Activated CD4-positive, alpha-beta T cell treated with anti-CD3 and anti-CD28 coated beads, Interleukin-2, amount 10 ng/mL, durations not matched to agents 7 days and 5 days (primary cell): ENCODE measurements at places on chromosomes 16 and 17.
A peak's percentile ranks its signal among the peaks of the same experiment; 100 is the strongest.

DNA sequence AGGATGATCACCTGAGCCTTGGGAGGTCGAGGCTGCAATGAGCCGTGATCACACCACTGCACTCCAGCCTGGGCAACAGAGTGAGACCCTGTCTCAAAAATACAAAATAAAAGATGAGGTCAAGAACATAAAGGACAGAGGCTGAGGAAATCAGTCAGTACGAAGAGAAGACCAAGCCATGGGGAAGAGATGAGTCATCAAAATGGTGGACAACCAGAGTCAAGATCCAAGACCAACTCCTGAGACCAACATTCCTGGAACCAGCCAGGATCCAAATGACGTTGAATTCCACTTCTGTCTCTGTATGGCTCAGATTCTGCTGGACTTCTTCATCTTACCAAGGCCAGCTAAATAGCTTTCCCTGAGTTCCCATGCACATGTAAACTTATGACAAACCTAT, 44.8 kb upstream of the NOG start:
- DNase-seq, result no peak

- no peak for DNase-seq
Observed at GRCh38 chr16:72464052-72464451, 292.1 kb upstream of the PMFBP1 start.

- no peak for DNase-seq
Observed at GRCh38 chr17:2302778-2303203, 794 bp downstream of the SMG6 start.

DNA sequence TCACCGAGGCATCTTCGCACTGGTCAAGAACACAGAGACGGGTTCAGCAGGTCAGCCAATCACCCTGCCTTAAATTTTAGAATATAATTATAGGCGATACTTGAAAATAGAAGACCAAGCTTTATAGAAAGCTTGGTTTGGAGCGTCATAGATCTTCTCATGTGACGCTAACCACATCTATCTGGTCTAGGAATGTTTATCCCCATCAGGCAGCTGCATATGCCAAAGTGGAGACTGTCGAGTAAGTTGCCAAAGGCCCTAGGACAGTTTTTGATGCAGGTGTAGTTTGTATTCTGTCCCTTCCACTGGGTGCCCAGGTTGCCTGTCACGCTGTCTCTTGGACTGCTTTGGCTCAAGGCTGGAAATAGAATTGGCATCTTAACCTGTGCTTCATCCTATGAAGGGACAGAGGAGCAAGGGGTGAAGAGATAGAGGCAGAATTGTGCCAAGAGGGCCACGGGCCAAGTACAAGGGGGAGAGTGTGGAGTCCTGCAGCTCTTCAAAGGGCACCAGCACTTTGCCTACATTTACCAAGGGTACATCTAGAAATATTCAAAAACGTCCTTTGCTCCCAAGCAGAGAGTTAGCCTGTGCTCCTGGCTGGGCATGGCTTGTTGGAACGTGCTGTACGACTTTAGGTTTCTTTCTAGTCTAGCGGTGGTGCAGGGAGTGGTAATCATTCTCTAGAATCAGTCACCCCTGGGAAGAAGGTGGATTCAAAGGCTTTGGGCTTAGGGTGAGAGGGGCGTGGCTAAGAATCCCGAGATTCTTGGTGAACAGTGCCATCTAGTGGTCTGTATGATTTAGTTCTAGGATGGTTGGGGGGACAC, 5.3 kb upstream of the WIPI1 start:
- peak; percentile 84 for DNase-seq

GRCh38 chr16:27369806-27370205, 32.2 kb upstream of the IL21R start:
- no peak for DNase-seq

- DNase-seq, result no peak
Observed at GRCh38 chr16:78290395-78290794, 190.9 kb downstream of the WWOX start.

GRCh38 chr16:4814542-4815173, 12.2 kb upstream of the ROGDI start:
- DNase-seq, result no peak

DNA sequence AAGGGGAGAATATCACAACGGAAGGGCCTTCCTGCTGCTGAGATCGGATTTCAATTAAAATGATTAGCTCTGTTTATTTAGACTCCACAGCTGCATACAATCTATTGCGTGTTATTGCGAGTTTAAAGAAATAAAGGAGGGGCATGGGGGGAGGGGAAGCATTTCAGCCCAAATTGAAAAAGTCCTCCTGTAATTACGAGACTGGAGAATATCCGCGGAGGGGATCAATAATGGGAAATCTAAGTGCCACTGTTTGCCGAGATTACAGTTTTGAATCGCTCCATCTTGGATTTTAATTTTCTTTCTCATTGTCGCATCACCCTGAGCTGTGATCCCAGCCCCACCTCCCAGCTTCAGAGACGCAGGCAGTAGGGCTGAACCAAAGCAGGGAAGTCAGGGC, 15.7 kb upstream of the RPL38 start:
- no peak for DNase-seq

DNA sequence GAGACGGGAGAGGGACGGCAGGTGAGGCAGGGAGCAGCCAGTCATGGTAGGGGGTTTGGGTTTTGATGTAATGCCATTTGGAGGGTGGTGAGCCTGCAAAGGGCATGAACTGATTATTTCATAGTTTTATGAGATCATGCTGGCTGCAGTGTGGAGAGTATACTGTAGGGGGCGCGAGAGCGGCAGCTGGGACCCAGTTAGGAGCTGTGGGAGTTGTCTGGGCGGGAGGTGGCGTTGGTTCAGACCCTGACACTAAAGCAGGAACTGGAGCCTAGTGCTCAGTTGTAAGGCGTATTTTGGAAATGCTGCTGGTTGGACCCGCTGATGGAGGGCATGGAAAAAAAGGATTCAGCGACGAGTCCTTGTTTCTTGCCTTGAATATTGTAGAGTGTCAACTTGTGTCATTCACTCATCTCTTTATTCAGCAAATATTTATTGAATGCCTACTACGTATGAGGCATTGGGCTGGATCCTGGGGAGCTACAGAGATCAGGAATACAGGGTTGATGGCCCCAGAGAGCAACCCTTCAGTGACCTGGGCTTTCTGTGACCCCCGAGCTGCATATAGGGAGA, 23.7 kb upstream of the KDM8 start:
- DNase-seq, result peak; percentile 92

DNA sequence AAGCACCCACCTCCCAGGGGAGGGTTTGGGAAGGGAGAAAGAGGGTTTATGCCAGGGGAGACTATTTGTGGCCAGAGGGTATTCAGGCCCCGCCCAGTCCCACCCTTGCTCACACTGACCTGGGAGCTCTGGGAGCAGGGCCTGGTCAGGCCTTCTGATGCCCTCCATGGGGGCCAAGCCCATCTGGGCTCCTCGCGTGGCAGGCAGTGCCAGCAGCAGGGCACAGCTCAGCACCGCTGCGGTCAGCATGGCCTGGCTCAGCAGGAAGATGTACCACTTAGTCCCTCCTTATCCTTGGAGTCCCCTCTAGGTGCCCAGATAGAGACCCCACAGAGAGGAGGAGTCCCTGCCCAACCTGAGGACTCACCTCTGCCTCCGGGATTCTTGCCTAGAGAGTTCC, at the start of gene AGRP:
Gene AGRP (minus strand): TSS at position 398 of the 400 bp plus-strand sequence. CDS start 149 bp downstream, at position 249.
- no peak for DNase-seq

DNA sequence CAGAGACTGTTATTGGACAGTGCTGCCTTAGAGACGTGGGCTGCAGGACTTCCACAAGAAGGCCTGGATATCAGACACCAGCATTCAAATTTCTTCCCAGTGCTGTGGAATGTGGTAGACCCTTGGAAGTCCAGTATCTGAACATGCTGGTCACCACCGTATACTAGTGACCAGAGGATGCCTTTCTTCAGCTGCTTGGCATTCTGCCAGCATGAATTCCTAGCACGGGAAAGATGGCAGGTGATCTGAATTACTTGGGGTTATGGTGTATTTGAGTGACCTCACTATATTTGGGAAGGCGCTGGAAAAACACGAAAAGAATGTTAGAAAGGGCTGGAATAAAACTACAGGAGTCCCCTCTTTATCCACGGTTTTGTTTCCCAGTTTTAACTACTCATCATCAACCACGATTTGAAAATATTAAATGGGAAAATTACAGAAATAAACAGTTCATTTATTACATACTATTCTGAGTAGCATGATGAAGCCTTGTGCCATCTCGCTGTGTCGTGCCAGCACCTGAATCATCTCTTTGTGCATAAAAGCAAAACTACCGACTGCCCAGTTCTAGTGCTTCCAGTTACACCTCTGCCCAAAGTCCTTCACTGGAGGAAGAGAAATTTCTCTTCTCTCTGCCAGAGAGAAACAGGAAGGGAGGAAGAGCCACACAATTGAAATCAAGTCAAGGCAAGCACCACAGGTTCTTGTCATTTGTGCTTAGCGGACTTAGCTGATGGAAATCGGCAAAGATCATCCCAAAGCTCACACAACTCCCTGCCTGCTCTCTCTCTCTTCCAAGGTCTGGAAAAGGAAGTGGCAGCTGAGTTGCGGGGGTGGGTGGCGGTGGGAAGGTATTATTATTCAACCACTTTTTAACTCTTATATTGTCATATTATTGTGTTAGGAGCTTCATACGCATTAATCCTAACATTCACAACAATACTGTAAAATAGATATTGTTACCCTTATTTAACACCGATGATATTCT, 1.4 kb upstream of the CHST4 start:
- no peak for DNase-seq

DNA sequence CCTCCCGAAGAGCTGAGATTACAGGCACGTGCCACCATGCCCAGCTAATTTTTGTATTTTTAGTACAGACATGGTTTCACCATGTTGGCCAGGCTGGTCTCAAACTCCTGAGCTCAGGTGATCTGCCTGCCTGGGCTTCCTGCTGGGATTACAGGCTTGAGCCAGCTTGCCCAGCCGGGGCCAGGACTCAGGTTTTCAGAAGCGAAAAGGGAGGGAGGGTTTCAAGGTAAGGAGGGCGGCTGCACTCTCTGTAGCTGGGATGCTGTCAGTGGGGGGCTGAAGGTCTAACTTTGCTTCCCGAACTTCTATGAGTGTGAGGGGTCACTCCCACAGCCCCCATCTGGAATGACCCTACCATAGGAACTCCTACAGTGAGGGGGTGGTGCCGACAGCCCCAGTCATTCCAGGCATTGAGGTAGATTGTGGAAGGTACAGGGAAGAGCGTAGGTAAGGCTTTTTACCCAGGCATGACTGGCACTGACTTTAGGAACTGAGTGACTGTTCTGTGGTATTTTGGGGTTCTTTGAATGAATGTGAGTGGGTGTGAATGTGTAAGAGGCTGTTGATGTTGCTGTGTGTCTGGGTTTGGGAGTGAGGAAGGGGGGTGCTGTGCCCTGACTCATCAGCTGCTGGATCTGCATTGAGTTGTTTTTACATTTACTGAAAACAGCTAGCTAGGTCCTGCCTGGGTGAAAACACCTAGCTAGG, 3.8 kb upstream of the C1QL1 start:
- DNase-seq, result no peak

DNA sequence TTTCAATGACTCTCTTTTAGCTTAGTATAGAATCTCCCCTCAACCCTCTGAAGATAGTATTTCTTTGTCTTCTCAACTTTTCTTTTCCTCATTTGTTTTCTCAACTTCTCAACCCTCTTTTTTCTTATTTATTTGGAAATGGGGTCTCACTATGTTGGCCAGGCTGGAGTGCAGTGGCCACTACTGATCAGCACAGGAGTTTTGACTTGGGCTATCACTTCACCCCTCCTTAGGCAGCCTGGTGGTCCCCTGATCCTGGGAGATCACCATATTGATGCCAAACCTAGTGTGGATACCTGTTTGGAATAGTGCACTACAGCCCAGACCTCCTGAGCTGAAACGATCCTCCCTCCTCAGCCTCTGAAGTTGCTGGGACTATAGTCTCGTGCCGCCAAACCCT, 79.8 kb downstream of the PITPNC1 start:
- no peak for DNase-seq

GRCh38 chr17:55172612-55173011, 92.1 kb upstream of the HLF start:
- DNase-seq, result no peak

DNA sequence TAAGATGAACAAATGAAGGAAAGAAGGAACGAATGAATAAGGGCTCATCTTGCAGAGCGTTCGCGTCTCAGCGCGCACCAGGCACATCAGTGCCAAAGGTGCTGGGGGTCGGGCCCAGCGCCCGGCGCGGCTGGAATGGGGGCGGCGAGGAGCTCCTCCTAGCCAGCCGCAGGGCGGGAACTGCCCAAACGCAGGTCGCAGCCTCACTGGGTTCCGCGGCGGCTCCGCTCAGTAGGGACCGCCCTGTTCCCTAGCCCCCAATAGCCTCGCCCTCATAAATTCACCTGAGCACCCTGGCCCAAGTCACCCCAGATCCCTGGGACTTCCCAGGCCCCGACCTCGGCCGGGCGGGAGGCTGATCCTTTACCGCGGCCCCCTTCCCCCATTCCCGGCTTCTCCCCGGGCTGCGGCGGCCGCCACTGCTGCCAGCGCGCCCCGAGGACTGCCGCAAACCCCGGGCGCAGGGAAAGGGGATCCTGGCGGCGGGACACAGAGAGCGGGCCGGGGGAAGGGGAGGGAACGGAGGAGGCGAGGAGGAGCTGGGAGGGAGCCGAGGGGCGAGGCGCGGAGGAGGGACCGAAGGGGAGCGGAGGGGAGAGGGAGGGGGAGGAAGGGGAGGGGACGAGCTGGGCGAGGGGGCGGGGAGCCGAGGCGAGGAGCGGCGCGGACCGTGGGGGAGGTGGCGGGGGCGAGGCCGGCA, 377 bp upstream of the CRHR1 start:
- no peak for DNase-seq

DNA sequence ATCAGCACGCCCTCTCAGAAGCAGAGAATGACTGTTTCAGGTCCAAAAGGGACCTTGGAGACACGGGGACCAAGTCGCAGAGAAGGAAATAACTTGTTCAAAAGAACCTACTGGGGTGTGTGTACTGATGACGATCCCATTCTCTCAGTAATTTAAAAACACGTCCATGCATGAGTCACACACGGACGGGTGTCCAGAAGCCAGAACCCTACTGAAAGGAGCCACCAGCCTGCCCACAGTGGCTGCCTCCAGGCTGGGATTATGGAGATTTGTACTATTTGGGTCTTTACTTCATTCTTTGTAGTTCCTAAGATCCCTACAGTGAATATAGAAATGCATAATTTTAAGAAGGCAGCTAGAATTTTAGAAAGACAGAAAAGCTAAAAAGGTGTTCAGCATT, 27.8 kb downstream of the TMEM204 start:
- no peak for DNase-seq

DNA sequence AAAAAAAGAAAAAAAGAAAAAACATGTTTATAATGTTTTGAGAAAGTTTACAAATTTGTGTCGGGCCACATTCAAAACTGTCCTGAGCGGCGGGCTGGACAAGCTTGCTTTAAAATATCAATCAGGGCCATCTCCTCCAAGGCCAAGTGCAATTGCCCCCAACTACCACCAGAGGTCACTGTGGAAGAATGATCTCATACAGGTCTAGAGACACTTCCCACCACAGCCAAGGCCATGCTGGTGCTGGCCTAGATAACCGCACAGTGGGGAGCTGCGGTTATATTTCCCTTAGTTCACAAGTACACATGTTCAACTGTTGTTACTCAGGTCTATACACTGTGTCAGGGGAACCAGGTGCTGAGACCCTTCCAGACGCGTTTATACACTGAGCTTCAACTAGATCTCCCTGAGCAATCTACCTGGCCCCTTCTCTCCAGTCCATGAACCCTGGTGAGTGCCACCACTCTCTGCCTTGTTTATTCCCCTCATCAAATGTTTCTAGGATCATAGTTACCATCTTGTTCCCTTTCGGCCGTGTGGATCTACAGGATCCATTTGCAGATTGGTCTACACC, 83.8 kb upstream of the CCL2 start:
- peak; percentile 70 for DNase-seq
